ENCODE measurements at places on chromosomes 11 and 22. TPM values are rescaled to one million over a fixed set of nuclear protein-coding genes. Genes with fewer than 3 reads are reported as not detected.
A peak's percentile ranks its signal among the peaks of the same experiment; 100 is the strongest.

GRCh38 chr22:46002757-46003270, 25.9 kb upstream of the WNT7B start:
- peak; percentile 54 for DNase-seq

MAPK12 gene
- total RNA-seq: 15.9 TPM

DNA sequence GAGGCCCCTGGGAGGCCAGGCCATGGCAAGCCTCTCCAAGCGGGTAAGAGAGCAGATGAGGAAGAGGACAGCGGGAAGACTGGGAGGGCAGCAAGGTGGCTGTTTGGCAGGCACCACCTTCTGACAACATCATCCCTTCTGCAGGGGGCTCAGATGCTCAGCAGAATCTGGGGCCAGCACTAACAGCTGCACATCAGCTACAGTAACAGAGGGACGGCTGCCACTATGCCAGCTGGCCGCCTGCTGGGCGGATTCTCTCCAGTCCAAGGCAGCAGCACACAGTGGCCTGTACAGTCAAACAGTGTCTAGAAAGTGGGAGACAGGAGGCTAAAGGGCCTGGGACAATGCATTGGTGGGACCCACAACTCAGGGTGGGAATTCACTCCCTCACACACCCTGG, 10.7 kb upstream of the TXN2 start:
- DNase-seq: no peak

GNG3 gene
- not detected for total RNA-seq

DNA sequence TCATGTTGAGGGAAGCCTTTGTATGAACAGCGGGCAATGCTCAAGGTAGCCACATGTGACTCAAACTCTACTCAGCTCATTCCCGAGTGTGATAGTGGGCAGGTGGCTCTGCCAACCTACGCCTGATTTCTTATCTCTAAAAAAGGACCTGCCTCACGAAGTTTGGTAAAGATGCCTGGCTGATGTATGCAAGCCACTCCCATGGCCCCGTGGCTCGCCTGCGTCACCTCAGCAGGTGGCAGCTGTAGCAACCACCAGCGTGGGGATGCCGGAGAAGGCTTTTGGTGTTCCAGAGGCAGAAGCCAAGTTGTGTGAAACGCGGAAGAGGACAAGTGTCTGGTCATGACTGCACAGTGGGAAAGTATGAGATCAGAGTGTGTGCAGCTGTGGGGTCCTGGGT, 5.4 kb downstream of the FADS2 start:
- DNase-seq: no peak

DNA sequence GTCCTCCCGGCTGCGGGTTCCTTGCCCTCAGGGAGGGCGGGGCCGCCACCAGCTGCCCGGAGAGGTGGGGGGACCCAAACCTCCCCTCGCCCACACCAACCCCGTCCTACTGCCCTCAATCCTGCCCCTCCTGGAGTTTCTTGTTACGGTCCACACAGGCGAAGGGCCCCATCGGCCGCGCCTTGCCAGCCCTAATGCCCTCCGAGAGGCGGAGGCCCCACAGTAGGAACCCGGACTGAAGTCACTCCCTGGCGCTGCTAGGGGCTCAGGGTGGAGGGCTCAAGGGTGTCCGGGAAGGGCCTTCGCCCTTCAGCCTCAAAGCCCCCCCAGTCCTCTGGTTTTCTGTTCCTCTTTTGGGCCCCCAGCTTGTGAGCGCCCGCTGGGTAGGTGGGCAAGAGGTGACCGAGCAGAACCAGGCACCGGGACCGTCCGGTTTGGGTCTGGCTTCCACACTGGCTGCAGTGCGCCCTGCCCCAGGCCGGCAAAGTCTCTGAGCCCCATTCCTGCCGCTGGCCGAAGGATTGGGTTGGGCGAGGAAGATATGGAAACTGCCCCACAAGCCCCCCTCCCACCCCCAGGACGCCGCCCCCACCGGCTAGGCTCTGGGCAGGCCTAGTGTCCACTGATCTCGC, 24.5 kb downstream of the DUSP8 start:
- no peak for DNase-seq

KCNJ1 gene
- 175 TPM for total RNA-seq

DNA sequence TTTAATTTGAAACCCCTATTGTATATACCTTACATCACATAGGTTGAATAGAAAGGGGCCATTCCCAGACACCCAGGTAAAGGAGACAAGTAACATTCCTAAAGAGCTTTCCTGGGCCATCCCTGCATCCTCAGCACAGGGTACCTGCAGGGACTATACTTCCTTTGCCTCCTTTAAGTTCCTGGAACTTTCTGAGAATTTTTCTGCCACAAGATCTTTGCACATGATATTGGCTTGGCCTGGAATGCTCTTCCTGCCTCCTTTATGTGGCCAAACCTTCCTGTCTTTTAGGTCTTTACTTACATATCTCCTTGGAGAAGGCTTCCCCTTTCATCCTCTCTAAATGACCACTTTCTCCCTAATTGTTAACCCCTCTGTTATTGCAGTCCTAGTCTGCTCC, 7.9 kb upstream of the AMOTL1 start:
- DNase-seq: no peak

GRCh38 chr11:2271327-2272227, 1.2 kb upstream of the ASCL2 start:
- DNase-seq: peak; percentile 73

DNA sequence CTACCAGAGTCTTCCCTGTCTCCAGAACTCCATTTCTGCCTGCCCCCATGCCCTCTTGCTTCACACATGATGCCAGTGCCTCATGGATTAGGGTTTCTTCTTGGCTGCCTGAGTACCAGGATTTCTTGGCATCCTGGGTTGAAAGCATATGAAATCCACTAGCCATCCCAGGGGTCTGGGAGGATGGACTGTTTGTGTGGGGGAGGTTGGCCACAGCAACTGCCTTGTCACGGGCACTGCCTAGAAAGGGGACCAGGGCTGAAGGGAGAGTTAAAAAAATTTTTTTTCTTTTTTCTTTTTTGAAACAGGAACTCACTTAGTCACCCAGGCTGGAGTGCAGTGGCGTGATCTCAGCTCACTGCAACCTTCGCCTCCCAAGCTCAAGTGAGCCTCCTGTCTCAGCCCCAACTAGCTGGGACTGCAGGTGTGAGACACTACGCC, 4.2 kb downstream of the USP35 start:
- DNase-seq: no peak

DNA sequence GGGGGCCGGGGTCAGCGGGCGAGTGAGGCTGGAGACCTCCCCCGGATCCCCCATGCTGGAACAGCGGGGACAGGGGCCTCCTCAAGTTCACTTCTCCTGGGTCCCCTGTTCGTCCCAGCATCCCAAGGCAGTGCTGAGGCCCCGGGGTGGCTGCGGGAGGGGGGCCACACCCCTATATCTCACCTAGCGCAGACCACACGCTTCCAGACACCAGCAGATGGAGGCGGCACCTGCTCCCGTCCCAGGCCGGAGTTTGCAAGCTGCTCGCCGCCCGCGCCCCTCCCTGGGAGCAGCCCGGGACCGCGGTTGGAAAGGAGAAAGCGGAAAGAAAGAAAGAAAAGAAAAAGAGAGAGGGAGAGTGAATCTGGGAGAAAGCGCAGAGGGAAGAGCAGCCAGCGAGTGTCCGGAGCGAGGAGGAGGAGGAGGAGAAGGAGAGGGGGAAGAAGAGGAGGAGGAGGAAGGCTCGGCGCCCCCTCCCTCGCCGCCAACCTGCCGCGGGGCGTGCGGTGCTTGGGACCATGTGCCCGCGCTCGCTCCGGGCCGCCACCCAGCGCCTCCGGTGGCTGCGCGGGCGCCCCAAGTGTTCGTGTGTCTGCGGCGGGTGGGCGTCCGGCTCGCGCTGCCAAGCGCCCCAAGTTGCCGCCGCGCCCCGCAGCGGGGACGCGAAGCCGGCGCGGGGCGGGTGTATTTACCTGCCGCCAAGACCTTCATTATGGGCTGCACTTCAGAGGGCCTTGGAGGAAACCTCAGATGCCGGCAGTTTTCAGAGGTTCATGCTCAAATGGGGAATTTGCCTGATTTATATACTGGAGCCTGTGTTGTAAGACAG, at the start of gene LIF:
Gene LIF (minus strand): TSS at position 775 of the 829 bp plus-strand sequence. CDS start 64 bp downstream, at position 711.
- DNase-seq: peak; percentile 66

DNA sequence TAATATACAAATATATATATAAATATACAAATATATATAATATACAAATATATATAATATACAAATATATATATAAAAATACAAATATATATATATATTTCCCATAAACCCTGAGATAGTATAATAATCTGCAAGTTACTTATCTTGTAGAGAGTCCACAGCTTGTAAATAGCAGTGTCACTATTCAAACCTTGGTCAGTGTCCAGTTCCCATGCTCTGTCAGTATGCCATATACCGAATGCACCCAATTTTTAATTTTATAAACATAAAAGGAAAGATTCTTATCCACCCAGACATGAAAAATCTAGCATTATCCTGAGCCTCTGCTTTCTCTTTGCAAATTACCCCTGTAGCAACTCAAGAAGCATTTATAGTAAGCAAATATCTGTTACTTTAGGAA, 21.6 kb upstream of the CTSC start:
- DNase-seq: no peak

DNA sequence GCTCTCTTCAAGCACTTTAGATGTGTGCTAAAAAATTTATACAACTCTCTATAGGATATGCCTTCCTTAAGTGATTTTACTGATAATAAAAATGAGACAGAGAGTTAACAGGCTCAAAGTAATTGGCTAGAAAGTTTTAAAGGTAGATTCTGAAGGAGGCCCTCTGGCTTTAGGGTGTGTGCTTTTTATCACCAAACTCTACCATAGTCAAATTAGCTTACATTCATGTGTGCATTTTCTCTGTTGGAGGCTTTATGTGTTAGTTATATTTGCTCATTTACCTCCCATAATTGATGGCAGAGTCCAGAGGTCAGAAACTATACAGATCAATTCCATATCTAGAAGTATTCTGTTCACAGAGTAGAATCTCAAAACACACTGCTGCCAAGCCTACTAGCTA, 317.5 kb downstream of the JRKL start:
- no peak for DNase-seq
